Left lobe of liver (tissue), 2 donors: ENCODE measurements at places on chromosomes 7 and 10.

- DNase-seq, result no peak
These were observed 253.5 kb downstream of the MAGI2 start for GRCh38 chr7:79199961-79200360.

- no peak for DNase-seq
These were observed 10.5 kb downstream of the YME1L1 start for GRCh38 chr10:27143686-27144085.

DNA sequence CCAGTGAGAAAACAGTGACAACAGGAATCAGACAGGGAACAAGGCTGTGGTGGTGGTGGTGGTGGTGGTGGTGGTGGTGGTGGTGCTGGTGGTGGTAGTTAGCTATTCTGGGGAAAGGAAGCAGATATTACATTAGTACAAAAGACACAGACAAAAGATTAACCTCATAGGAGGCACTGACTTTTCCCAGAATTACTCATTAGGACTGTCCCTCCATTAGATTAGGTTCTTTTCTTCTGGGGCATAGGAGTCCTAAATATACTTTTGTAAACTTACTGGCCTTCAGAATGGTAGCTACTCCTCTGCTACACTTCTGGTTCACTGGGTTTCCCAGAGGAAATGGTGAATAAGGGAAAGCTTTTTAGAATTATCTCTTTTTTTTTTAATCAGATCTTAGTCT is 156.6 kb upstream of the SEMA3D start:
- DNase-seq, result no peak

GRCh38 chr7:143346018-143346417 is 16.5 kb downstream of the FAM131B start:
- DNase-seq, result no peak

- DNase-seq, result no peak
These were observed 16.9 kb upstream of the PALD1 start for GRCh38 chr10:70461397-70462348.

DNA sequence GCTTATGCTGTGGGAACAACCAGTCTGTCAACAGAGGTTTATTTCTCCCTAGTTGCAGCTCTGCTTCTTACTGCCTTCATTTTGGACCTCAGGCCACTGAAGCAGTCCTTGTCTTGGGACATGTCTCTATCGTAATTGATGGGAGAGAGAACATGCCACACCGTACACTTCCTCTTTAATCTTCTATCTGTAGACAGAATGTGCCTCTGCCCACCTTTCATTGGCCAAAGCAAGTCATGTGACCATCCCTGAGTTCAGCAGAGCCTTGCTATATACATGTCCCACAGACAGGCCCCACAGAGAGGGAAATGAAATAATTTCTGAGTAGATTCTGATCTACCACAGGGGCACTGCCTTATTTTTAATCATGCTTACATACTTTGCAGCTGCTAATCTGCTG is 98.0 kb downstream of the KCND2 start:
- no peak for DNase-seq

- DNase-seq, result no peak
These were observed 4.7 kb upstream of the LANCL2 start for GRCh38 chr7:55360486-55360885.

DNA sequence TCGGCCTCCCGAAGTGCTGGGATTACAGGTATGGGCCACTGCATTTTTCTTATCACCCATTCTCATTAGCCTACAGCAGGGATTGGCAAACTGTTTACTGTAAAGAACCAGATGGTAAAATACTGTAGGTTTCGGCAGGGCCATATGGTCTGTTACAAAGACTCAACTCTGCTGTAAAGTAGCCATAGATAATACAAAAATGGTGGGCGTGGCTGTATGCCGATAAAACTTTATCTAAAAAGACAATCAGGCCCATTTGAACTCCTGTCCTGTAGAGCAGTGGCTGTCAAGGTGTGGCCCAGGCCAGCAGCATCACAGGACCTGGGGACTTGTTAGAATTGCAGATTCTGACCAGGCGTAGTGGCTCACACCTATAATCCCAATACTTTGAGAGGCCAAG is 134.3 kb downstream of the CUX1 start:
- DNase-seq, result no peak
